GM06990 (cell line): ENCODE measurements at places on chromosomes 6 and 20.

GRCh38 chr6:31739639-31740396 is at the start of gene MSH5:
MSH5 (plus strand) TSS chr6:31740005; CDS start chr6:31740467, 462 bp downstream.
- peak; percentile 100 for DNase-seq

- DNase-seq = no peak
These were observed 4.9 kb upstream of the ELOVL5 start for GRCh38 chr6:53353624-53354023.

GRCh38 chr6:30742316-30743098 is at the start of gene FLOT1:
FLOT1 (minus strand) TSS chr6:30742687; CDS start chr6:30742189, 498 bp downstream.
- DNase-seq = peak; percentile 98

DNA sequence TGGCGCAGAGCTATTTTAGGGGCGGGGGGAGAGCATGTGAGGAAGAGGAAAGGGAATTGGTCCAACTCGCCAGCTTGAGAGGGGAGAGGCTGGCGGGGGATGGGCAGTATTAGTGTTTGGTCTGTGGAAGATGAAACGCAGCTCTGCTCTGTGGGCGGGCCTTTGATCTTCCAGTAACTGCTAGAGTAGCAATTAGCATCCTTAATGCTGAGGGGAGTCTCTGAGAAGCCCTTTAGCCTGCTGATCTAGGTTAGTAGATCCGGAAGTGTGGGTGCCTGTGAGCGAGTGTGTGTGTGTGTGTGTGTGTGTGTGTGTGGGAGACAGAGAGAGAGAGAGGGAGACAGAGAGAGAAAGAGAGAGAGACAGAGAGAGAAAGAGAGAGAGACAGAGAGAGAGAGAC is 117.2 kb upstream of the BACH2 start:
- DNase-seq = no peak
